Fibroblast of skin of right biceps (primary cell): ENCODE measurements at places on chromosomes 1 and 21.

DNA sequence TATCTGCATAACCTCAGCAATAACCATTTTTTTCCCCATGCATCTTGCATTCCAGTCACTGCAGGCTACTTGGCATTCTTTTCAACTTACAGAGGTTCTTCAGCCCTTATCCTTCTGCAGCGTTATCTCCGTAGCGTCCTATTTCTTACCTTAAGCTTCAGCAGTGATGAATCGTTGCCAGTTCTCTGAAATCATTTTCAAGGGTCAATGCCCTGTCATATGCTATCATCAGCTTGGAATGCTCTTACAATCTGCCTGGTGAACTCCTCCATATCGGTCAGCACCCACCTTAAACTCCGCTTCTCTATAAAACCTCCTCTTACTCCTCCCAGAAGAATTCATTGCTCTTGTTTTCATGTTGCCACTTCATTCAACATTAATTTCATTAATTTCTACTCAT is 105.1 kb upstream of the DPH5 start:
- DNase-seq: peak; percentile 66

GRCh38 chr1:72284348-72285073 is 2.2 kb upstream of the NEGR1 start:
- peak; percentile 99 for DNase-seq

GRCh38 chr1:218948446-218948845 is 225.2 kb upstream of the LYPLAL1 start:
- no peak for DNase-seq

GRCh38 chr1:48730164-48730910 is 46.4 kb downstream of the BEND5 start:
- no peak for DNase-seq

DNA sequence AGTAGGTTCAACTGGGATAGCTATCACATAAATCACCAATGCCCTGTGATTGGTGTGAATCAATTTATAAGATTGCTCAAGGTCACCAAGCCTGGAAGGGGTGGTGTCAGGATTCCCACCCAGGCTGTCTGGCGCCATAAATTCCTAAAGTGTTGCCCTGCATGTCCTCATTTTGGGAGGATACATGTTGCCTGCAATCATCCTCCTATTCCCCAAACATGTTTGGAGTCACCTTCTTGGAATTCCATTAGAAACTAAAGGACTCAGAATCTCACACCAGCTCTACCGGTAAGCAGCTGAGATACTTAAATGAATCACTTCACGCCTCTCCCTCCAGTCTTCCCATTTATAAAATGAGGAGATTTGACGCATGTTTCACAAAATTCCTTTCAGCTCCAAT is 54.1 kb upstream of the SLC45A1 start:
- DNase-seq: peak; percentile 48

- peak; percentile 91 for DNase-seq
Measured at GRCh38 chr1:94258873-94259331, 21.5 kb upstream of the ARHGAP29 start.

GRCh38 chr1:90817399-90817798 is 100.3 kb upstream of the BARHL2 start:
- no peak for DNase-seq

DNA sequence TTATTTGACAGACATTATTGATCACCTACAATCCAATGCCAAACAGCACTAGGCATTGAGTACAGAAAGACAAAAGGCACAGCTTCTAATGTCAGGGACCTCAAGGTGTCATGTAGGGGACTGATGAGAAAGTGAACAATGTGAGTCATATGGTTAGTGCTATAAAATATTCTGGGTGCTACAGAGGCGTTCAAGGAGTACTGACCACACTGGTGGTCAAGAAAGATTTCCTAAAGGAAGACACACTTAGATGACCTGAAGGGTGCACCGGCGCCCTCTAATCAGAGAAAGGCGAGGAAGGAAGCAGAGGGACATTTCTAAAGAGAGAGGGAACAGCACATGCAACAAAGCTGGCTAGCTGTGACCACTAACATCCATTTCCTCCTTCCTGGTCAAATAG is 64.9 kb upstream of the F3 start:
- DNase-seq: no peak

DNA sequence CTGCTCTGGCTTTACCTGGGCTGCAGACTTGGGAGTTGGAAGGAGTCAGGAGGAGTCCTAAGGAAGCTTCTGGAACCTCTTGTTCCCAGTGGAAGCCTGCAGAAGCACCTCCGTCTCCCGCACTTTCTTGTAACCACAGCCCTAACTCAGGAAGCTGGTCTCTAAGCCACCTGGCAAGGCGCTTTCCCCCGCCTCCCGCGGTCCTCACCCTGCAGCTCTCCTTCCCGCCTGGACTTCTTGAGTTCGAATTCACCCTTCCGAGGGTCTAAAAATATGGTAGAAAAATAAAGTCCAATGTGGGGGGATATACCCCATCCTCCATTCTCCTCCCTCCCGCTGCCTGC is 15.1 kb downstream of the PAX7 start:
- DNase-seq: no peak
